ENCODE measurements at places on chromosomes 2 and 18. TPM values are rescaled to one million over a fixed set of nuclear protein-coding genes. Genes with fewer than 3 reads are reported as not detected.

Gene ALPG
- 0.49 TPM for total RNA-seq

Gene CCBE1
- 27.8 TPM for total RNA-seq

Gene SNTG2
- 3.6 TPM for total RNA-seq

DNA sequence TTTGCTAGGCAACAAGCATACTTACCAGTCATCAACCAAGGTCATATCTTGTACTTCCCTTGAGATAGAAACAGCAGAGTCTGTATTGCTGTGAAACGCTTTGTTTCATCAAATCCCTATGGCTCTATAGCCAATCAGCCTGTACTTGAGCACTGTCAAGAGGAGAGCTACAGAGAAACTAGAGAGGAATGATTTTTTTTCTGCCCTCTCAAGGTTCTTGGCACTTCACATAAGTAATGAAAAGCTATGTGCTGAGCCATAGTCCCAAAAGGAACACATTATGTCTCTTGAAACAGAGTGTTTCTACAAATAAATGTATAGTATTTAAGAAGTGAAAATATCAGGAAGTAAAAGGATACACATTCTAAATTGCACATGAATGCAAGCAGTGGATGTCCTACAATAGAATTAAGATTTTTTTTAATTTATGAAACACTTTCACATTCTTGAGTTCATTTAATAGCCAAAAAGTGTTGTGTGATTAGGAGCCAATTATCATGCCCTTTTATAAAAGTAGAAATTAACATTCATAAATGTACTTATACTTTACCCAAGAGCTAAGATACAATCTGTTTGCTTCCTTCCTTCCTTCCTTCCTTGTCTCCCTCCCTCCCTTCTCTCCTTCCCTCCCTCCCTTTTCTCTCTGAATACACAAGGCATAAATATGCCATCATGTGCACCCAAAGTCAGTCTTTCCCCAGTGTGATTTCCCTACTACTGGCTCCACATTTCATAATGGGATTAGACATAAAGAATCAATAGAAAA is 131.8 kb downstream of the CSRNP3 start:
- no peak for DNase-seq

DNA sequence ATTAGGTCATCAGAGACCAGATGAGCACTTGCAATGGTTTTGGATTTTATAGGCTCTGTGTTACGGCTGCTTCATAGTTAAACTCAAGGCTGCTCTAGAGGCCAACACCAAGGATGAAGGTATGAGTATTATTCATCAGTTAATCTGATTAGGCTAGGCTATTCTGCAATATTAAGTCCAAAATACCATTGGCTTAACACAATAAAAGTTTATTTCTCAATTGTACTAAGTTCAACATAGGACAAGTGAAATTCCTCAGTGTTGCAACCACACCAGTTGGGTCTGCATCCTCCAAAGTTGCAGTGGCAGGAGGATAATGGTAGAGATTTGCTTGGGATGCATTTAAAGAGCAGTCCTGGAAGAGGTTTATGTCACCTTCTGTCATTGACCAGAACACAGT is 538.3 kb upstream of the CDH2 start:
- DNase-seq: no peak

DNA sequence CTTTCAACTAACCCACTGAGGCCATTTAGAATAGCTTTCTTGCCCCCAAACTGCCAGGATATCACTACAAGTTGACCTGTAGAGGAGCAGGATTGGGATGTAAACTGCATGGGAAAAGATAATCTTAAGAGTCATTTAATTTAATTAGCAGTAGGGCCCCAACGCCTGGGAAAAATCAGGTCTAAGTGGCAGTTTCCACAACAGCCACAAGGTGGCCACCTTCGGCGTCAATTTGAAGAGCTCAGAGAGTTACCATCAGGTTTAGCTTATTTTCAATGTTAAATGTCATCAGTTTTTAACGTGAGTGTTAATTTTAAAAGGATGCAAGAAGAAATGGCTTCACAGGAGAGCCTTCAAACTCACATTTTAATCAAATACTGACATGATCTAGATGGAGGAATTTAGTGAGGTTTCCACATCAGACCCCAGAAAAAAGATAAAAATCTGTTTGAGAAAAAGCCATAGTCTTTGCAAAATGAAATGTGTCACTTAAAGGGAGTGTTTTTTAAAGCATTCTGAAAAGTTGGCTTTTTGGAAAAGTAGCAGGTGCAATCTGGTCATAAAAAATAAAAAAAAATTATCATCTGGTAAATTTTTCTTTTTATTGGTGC is 77.3 kb upstream of the UPP2 start:
- DNase-seq: no peak

GRCh38 chr2:54564439-54564838 is 108.3 kb downstream of the SPTBN1 start:
- DNase-seq: no peak

- DNase-seq: no peak
Measured at GRCh38 chr2:212814941-212815340, 276.3 kb upstream of the ERBB4 start.

DNA sequence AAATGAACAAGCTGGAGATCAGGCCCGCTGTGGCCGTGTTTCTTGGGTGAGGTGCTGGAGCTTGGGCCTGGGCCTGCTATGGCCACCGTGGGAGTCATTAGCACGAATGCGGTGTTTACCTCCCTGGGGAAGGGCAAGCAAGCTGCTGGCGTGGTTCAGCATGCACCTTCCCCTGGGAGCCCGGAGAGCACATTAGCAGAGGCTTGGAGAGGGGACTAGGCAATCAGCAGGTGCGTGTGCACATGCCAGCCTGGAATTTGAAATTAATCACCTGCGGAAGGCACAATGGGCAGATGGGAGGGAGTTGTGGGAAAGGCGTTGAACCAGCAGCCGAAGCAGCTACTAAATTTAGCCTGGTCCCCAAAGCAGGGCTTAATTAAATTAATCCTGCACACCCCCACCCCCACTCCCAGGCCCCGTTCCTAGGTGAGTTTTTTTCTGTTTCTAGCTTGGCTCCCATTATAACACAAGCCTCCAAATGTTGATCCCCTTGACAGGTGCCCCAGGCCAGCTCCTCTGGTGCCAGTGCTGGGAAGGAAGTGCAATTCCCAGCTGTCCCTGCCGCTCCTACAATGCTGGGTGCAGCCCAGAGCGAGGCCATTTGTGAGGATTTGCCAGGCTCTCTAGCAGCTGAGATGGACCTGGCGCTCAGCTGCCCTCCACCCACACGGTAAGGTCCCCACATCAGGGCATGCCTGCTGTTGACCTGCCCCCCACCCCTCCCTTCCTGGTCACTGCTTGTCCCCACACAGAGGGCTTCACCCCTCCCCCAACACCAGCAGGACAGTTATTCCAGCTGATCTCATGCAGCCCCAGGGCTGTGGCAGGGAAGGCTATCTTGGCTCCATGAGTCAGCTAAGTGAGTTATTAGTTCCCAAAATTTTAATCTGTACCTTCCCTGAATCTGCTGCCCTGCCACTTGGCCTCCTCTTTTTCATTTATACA is 115.0 kb downstream of the ZBTB7C start:
- DNase-seq: peak; percentile 47

DNA sequence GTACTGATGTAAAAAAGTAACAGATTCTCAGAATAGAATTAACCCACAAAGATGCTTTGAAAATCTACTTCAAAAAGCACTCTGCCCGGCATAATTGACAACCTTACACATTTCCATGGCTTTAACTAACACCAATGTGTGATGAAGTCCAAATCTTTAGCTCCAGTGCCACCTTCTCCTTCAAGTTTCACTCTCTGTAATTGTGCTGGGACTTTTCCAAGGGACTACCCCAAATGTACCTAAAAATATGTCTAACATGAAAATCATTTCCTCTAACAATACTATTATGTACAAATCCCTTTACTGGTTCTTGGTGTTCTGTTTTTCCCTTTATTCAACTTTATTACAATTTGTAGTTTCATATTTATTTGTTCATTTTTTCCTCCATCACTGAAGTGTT is 20.6 kb upstream of the UBE2E3 start:
- DNase-seq: no peak

GRCh38 chr2:1701556-1702185 is 42.6 kb downstream of the PXDN start:
- no peak for DNase-seq

DNA sequence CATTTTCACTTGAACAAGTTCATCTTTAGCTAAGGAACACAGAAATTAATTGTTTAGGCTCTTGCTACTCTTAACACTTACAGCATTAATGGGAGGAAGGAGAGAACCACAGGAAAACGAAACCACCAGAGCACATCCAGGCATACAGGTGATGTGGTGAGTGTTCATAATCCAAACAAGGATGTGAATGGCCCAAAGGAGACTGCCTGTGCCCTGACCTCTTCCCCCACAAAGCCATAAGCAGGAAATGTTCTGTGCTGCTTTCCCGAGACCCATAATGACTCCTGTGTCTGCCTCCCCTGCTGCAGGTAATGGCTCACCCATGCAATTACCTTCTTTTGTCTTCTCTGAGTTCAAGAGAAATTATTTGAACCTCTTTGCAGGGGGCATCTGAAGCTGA is 295.9 kb upstream of the LINC00305 start:
- DNase-seq: no peak

DNA sequence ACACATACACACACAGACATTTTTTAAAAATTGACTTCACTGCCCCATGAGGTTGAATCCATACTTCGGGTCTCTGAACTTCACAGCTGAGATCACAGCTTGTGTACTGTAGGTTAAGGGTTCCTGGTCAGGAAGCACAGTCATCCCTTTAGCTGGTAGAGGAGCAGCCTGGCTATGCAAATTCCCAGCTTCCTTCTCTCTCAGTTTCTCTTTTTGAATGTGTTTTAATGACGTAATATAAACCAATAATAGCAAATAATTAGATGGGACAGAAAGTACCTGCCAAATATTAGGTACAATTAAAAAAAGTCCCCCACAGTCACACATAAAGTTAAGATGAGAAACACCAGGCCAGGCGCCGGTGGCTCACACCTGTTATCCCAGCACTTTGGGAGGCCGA is 178.7 kb downstream of the ZNF385B start:
- DNase-seq: no peak

GRCh38 chr2:127235082-127235702 is 15.1 kb upstream of the CYP27C1 start:
- DNase-seq: no peak

GRCh38 chr18:79438898-79439627 is 43.3 kb downstream of the NFATC1 start:
- no peak for DNase-seq

- no peak for DNase-seq
Measured at GRCh38 chr2:175837046-175837445, 165.0 kb downstream of the LNPK start.
